ENCODE measurements at places on chromosomes 4 and X.
A peak's percentile ranks its signal among the peaks of the same experiment; 100 is the strongest.

DNA sequence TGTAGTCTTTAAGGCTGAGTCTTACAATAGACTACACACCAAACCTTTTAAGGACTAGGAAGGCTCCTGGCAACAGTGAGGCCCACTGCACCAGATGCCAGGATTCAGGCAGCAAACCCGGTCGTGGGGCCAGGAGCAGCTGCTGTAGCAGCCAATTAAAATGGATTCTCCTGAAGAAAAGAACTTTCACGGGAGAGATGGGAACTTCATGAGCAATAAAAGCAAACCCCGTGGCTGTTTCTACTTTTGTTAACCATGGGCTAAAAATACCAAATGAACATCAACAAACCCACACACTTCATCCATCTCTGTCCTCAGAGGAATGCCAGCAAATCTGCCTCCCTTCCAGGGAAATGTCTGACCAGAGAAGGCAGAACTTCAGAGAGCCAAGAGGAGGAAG lies 101.4 kb downstream of the BTC start:
- no peak for DNase-seq

- no peak for DNase-seq
These were observed 33.0 kb upstream of the ARHGAP6 start for GRCh38 chrX:11698702-11699101.

- no peak for DNase-seq
These were observed 21.6 kb downstream of the RBBP7 start for GRCh38 chrX:16848541-16848940.

GRCh38 chr4:158964114-158964727 lies 138.7 kb upstream of the RAPGEF2 start:
- no peak for DNase-seq

DNA sequence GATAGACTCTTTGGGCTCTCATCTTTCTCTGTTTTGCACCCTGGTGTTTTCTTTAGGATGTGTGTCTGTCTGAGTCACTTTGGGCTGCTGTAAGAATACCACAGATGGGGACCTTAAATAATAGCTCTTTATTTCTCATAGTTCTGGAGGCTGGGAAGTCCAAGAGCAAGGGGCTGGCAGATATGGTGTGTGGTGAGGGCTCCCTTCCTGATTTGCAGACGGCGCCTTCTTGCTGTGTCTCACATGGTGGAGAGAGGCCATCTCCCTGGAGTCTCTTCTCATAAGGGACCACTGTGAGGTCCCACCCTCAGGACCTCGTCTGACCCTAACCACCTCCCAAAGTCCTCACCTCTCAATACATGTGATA lies 93.7 kb upstream of the ADRA2C start:
- DNase-seq: no peak

DNA sequence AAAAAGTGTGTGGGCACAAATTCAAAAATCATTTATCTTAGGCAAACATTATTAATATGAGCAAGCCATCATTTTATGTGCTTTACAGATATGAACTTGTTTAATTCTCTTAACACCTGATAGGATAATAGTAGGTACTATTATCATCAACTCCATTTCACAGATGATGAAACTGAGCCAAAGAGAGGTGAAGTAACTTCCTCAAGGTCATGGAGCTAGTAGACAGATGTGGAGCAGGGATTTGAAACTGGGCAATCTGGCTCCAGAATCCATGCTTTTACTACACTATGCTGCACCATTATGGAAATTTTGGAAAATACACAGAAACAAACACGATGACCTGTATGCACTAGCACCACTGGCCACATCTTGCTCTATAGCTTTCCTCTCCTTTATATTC lies 1.0 kb upstream of the PIN4 start:
- no peak for DNase-seq

DNA sequence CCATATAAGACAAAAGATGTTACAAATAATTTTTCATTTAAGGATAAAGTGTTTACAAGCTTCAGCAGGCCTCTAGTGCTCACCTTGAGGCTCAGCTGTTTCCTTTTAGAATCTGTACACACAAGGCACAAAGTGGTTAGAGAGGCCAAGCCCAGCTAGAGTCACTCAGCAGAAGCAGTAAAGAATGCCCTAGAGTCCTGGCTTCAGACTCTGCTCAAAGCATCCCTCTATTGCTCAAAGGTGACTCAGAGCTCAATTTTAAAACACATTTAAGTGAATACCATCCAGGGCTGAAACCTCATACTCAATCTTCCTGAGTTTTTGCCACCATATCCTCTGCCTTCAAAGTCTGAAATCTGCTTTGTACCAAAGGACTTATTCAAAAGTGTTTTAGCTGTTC lies 22.6 kb upstream of the PHF8 start:
- no peak for DNase-seq

GRCh38 chrX:44099366-44099765 lies 126.2 kb upstream of the NDP start:
- no peak for DNase-seq

DNA sequence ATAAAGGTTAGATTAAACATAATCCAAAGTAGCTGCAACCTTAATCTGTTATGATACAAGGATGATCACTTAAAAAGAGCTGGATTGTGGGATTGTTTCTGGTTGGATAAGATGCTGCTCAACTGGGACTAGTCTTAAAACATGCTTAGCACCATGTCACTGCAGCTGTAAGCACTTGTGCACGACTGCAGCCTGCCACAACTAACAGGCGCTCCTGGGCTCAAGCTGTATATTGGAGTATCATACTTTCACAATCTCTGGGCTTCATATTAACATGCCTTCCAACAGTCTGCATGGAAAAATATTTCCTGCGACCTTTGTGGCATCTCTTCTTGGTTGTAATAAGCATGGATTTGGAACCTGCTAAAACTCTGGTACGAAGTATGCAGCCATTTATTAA lies 493.0 kb upstream of the PITX2 start:
- DNase-seq: no peak

GRCh38 chrX:132033166-132033565 lies 10.1 kb downstream of the STK26 start:
- no peak for DNase-seq

DNA sequence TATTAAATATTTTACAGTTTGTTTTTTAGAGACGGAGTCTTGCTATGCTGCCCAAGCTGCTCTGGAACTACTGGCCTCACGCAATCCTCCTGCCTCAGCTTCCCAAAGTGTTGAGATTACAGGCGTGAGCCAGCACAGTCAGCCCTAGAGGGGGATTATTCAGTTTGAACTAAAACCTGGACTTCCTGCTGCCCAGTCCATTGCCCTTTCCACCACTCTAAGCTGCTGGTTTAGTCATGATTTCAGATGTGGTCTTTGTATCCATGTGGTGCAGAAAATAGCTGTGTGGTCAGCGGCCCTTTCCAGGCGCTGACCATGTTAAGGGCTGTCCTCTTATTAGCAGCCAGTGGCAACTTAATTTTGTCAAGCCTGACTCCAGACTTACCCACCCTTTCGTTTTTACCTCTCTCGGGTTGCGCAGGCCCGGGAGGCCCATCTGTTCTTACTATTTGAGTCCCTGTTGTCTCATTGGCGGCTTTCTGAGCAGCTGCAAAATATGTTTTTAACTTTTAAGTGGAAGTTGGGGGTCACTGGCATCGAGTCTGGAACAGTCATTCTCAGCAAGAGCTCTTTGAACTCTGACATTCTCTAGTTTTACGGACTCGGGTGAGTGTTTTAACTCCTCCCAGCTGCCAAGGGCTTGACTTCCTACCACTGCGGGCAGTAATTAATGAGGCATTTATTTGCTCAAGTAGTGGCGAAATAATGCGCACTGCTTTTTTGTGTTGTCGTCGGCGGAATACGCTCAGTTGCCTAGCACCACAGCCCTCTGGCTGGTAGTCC lies 773 bp upstream of the VMA21 start:
- no peak for DNase-seq

GRCh38 chr4:36317721-36318120 lies 36.3 kb downstream of the DTHD1 start:
- DNase-seq: no peak

GRCh38 chrX:2967584-2967983 lies 38.4 kb upstream of the ARSD start:
- no peak for DNase-seq

DNA sequence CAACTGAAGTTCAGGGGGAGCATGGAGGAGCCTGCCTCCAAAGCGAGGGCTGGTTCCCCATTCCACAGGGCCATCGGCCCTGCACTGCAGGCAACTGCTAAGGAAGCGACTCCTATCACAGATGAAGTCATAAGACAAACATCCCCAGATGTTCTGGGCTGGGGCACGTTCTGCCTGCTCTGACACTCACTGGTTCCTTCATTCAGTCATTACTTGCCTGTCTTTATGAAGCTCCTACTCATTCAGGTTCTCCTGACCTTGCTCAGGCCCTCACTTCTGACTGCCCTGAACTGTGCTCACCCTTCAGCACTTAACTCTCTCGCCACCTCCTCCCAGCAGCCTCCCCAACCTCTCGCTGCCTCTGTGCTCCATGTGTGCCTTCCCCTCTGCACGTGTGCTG lies 2.5 kb upstream of the SLC2A9 start:
- no peak for DNase-seq

- DNase-seq: no peak
These were observed 35.1 kb downstream of the PAQR3 start for GRCh38 chr4:78904143-78904542.

GRCh38 chrX:154092371-154092770 lies 5.1 kb downstream of the MECP2 start:
- no peak for DNase-seq

DNA sequence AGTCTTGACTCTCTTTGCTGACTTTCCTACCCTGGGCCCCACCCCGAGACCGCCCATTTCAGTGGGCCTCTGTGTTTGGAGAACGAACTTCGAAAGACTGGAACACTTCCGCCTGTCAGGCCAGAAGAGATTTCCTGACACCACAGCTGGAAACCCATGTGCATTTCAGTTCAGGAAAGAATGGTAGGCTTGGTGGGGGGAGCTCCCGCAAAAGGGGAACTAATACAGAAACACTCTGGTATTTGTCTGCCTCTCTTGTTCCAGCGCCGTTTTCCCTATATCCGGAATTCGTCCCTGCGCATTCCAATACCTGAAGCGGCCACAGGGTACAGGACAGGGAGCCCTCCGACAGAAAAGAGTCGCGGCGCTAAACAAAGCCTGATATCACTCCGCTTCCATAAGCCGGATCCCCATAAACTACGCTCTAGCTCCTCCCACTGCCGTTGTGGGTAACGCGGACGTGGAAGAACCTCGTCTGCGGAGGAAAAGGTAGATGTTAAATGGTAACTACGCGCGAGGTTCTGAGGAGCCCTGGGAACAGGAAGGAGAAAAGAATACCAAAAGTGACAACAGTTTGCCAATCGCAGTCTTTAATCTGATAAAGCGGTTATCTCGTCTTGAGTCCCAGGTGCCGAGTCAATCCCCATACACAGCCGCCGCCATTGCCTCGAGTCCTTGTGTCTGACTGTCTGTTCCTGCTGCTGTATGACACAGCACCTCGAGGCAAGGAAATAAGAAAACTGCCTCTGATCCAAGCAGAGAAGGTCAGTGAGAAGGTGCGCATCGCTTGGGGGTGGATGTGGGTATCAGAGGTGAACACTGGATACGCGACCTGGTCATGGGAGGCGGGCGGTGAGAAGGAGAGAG lies at the start of gene ARMCX5:
ARMCX5 (plus strand) TSS at position 432 of the 867 bp plus-strand sequence. CDS start 2,627 bp downstream, outside the sequence.
- DNase-seq: peak; percentile 77

- DNase-seq: no peak
These were observed 22.4 kb downstream of the PCDH18 start for GRCh38 chr4:137509855-137510282.
